ENCODE measurements at places on chromosomes 11 and 22. TPM values are rescaled to one million over a fixed set of nuclear protein-coding genes. Genes with fewer than 3 reads are reported as not detected.

DNA sequence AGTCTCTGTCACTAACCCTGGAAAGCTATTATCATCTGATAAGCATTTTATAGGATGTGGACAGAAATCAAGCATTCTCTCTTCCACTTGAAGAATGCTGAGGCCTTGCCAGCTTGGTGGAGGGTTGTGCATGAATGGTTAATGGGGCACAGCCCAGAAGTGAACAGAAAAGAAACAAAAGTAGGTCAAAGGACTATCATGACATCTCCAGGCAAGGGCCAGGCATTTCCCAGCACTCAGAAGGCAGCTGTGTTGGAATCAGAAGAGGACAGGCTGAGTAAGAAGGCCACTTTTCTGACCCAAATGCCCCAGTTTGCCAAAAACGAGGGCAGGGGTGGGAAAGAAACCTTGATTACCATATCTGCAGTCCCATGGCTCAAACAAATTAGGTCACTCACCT, 12.4 kb downstream of the TENM4 start:
- DNase-seq = no peak

GRCh38 chr11:64722141-64723065, 594 bp downstream of the NRXN2 start:
- DNase-seq = no peak

GRCh38 chr11:31655483-31655882, 145.9 kb downstream of the ELP4 start:
- DNase-seq = no peak

GRCh38 chr11:2790568-2790921, 90.8 kb upstream of the KCNQ1OT1 start:
- peak; percentile 7 for DNase-seq

- DNase-seq = peak; percentile 85
These were observed 68.1 kb upstream of the BID start for GRCh38 chr22:17842386-17842785.

- no peak for DNase-seq
These were observed 110.9 kb downstream of the ELP4 start for GRCh38 chr11:31620434-31620833.

GRCh38 chr11:76147106-76147740, 59.1 kb downstream of the WNT11 start:
- DNase-seq = no peak

- no peak for DNase-seq
These were observed 21.6 kb downstream of the RTN4R start for GRCh38 chr22:20246368-20247009.

Gene DEPDC7
- polyA plus RNA-seq = 0.98 TPM

Gene SUSD2
- polyA plus RNA-seq = 1.7 TPM

Gene CREB3L1
- 25.9 TPM for polyA plus RNA-seq

Gene RAG2
- not detected for polyA plus RNA-seq

Gene DPP3
- polyA plus RNA-seq = 8.2 TPM

Gene RFPL3
- not detected for polyA plus RNA-seq

All from ovary (tissue), 10 donors.